ENCODE measurements at places on chromosomes 7 and 10.

DNA sequence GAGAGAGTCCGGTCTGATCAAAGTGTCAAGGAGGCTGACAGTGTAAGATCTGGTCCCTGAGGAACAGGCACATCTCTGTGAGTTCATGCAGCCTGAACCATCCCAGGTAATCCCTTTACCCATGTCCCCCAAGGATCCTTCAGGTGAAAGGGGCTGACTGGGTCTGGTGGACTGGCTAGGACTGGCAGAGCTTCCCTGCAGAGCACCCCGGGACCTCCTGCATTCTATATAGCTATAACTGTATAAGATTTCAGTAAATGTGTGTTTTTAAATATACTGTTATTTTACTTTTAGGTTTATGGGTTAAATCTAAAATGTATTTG, 246.8 kb downstream of the ELMO1 start:
- no peak for DNase-seq

- no peak for DNase-seq
Observed at GRCh38 chr7:5217396-5217795, 27.4 kb downstream of the WIPI2 start.

DNA sequence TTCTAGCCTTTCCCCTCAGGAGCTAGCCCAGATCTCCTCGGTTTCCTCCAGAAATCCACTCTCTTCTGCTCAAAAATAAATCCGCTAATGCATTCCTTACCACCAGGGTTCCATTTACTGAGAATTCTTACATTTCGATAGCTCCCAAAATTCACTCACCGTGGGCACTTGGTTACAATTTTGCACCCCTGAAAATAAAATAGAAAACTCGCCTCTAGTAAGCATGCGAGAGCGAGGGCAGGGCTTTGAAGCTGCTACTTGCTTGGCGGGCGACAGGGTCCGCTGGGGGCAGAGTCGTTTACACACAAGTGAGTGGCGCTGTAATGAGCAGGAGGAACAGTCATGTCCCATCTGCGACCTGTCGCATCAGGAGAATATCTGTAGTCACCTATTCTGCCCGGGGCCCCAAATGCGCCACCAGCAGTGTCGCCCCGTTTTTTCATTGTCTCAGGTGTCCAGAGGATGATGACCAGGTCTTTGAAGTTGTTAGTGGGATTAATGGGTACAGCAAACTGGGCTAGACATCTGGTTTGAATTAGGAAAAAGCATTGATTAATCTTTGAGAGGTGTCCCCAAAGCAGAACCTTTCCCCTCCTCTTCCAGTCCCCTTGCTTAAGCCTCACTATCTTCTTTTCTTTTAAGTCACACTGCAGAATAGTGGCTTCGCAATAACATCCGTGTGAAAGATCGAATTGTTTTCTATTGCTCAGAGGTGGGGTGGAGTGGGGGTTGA, 1.2 kb upstream of the MEOX2 start:
- no peak for DNase-seq

GRCh38 chr10:10164848-10165247, 852.8 kb upstream of the CELF2 start:
- no peak for DNase-seq

DNA sequence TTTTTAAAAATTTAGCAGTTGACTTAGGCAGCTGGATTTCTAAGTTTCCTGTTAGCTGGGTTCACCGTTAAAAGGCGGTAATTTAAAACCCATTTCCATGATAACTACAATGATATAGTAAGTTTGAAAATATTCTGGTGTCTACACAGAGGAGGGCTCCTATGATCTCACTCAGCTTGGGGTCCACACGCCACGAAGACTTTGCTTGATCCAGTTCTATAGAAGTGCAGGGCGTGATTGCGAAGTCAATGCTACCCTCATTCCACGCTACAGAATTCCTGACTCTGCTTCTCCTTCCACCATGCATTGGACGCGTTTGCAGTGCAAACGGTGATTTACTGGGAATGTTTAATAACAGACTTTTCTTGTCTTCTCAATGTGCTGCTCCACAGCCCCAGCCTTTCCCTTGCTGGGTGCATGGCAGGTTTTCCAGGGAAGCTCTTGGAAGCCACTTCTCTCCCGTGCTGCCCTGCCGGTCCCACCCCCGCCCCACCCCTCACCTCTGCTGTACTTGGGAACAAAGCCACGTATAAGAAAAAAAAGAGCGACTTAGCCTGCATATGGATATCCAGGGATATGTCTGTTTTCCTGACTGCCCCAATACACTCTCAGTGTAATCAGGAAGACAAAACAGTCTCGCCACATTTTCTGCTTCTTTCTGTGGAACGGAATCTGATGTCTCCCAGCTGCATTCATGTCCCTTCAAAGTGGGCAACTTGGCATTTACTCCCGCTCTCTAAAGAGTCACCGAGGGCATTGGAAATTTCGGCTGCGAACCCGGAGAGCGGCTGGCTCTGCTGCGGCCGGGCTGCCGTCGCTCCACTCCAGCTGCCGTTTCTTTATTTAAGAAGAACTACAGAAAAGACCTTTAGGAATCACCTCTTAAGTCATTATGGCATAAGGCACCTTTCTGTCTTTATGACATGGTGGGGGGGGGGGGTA, 434.4 kb upstream of the MGMT start:
- DNase-seq = no peak

- DNase-seq = no peak
Observed at GRCh38 chr7:2098056-2098455, 134.7 kb downstream of the MAD1L1 start.

DNA sequence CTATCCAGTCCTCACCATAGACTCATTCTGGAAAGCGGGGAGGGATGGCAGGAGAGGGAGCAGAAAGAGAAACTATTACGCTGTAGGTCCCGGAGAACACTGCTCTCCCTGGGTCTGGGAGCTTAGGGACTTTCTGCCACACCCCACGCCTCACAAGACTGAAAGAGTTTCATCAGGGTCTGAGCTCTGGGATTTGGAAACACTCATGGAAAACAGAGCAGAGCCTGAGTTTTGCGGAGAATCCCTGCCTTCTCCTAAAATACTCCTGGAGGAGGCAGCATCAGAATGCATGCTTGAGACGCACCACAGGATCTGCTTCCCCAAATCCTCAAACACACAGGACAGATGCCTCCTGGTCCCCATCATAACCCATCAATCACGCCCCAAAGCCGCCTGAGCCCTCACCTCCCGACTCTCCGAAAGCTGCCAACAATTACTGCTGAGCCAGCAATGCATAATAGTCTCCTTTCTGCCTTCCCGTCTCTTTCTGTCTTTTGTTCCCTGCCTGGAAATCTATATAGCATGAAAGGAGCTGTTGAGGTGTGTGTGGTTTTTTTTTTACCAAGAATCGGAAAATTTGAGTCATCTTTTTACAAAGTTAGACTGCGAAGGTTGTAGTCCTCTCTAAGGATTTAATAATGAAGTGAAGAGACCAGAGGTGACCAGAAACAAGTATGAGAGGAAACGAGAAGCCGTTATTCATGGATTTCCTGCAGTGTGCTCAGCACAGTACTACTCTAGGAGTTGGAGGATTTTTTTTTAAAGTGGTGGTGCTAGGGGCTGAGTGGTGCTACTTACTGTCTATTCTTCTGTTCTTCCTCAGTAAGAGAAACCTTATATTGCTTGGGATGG, 37.7 kb downstream of the ASB13 start:
- peak; percentile 30 for DNase-seq

GRCh38 chr10:60828489-60828852, 50.2 kb downstream of the CDK1 start:
- DNase-seq = no peak

DNA sequence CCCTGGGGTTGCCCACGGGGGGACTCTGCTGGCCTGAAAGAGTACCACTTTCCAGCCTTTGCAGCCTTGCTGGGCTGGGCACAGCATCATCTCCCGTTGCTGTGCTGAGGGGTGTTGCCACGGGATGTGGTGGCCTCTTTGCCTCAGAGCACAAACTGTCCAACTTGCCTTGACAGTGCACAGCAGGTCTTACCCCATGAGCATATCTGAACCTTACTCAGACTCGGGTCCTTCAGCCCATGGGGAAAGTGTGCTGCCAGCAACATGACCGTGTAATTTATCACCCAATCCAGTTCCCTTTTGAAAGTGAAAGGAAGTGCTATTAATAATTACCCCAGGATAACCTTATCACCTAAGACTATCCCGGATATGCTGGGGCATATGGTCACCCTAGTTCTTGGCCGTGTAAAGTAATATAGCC, 46.8 kb downstream of the TBXAS1 start:
- DNase-seq = no peak

DNA sequence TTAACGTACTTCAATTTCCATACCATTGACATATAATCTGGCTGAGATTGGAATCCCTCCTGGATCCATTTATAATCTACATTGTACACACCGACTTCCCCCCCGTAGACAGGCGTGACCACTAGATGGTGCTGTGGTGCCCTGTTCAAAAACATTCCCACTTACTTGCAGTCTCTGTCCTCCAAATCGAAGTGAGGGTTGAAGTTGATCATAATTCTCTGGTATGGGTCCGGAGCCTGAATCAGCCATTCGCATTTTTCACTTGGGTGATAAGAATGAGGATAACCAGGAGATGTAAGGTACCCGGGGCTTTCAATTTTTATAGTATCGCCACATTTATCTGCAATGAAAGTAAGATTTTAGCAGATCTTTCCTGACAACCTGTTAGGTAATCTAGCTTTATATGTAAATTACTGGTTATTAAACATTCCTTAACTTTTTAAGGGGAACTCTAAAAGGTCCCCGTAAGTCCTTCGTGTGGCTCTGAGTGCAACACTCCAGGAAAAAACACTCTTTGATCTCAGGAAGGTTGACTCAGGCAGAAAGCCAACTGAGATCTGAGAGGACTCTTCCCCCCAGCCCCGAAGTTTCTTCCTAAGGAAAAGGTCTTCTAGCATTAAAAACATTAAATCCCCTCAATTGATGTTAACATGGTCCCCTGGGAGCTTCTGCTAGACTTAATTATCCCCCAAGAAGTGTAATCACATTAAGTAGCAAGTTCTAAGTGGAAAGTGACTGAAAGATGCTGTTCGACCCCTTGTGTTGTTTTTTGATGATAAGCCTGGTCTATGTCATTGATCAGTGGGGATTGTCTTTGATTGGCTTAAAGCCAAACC, 3.7 kb downstream of the NRP1 start:
- peak; percentile 88 for DNase-seq

GRCh38 chr7:40232242-40232893, 97.6 kb downstream of the SUGCT start:
- peak; percentile 93 for DNase-seq

DNA sequence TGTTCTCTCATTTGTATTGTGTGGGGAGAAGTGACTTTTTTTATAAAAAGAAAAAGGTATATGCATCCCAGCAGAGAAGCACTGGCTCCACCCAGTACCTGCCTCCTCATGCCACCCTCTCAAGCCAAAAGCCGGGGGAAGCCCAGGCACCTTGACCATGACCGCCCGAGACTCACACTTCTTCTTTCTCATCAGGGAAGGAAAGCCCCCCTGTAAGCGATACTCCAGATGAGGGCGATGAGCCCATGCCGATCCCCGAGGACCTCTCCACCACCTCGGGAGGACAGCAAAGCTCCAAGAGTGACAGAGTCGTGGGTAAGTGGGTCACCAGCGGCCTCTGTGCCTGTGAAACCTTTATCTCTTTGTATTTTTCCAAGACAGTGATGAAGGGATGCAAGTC, 22.9 kb downstream of the IKZF1 start:
- DNase-seq = no peak

DNA sequence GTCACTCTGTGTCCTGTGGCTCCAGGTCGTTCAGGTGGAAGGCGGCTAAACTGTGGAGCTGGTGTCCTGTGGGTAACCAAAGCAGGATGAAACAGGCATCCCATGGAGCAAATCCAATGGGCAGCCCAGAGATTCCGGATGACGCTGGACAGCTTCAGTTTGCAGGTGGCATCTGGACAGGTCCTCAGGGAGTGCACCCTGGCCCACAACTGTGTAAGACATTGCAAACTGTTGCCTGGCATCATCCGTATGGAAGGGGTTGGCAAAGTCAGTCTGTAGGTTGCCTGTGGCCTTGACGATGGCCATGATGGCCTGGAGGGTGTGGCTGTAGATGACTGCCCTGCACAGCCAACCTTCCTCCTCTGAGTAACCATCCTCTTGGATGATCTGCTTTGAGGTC, 35.5 kb downstream of the RPS24 start:
- no peak for DNase-seq

GRCh38 chr10:110457851-110458250, 39.9 kb upstream of the DUSP5 start:
- DNase-seq = no peak

DNA sequence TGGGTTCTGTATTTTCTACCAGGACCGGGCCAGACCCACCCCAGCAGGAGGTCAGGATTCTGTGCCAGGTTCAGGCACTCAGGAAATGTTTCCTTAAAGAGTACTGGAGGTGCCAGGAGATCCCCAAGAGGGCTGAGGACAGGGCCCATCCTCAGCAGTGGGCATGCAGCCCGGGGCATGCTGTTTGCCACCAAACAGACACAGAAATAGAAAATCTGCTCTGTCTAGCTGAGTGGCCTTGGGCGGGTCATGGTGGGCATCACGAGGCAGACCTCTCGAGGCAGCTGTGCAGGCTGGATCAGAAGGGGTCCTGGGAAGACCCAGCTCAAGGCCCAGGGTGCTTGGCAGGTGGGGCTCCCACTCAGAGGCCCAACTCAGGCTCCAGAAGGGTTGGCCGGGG, 105.0 kb downstream of the FAM53B start:
- no peak for DNase-seq

- DNase-seq = no peak
Observed at GRCh38 chr7:117757440-117757839, 115.8 kb downstream of the CTTNBP2 start.

DNA sequence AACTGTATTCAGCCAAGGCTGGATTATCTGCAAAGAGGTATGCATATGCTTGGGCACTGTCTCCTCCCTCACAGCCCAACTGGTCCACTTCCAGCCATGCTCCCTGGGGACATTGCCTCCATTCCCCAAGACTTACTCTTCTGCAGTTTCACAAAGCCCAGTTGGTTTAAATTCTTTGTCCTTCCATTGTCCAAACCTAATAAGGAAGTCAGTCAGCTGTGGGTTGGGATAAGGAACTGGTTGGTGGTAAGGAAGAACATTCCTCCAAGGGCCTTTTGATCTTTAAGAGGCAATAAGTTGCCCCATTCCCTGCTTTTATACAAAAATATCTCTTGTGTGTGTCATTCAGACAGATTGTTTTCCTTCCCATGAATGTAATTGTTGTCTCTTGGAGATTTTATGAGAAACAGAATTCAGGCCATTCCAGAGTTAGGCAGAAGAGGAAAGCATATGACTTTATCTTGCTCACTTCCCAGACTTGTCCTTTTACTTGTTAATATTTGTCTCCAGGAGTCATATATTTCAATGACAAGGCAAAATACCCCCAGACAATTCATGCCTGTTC, 673.7 kb downstream of the SUGCT start:
- no peak for DNase-seq

GRCh38 chr7:73967832-73968290, 60.1 kb upstream of the ELN start:
- DNase-seq = no peak

- DNase-seq = no peak
Observed at GRCh38 chr7:3218411-3219225, 82.4 kb upstream of the SDK1 start.

- no peak for DNase-seq
Observed at GRCh38 chr10:97764519-97764931, 7.3 kb downstream of the SFRP5 start.

GRCh38 chr10:3564346-3565002, 220.5 kb downstream of the KLF6 start:
- DNase-seq = no peak

GRCh38 chr7:152968514-152968913, 209.0 kb downstream of the ACTR3B start:
- DNase-seq = no peak

Measured in Kasumi-1 (cell line).